ENCODE measurements at places on chromosomes 4 and X. TPM values are rescaled to one million over a fixed set of nuclear protein-coding genes. Genes with fewer than 3 reads are reported as not detected.

Gene HTRA3
- total RNA-seq: 5.4 TPM

Gene F8A1
- total RNA-seq: 4.8 TPM

Gene KLHL4
- total RNA-seq: 6.2 TPM

Gene SLITRK2
- total RNA-seq: not detected

Gene XK
- 0.13 TPM for total RNA-seq

Gene TMPRSS11A
- not detected for total RNA-seq

Gene SASH3
- total RNA-seq: not detected

Gene NPFFR2
- not detected for total RNA-seq

Gene PPP2R2C
- total RNA-seq: 0.07 TPM

Gene S100G
- total RNA-seq: not detected

Gene PPEF2
- total RNA-seq: not detected

Gene SLC2A9
- total RNA-seq: 3.8 TPM

Measured in smooth muscle cell of the pulmonary artery (primary cell).